ENCODE measurements at places on chromosomes 1 and 21.

- DNase-seq = no peak
Measured at GRCh38 chr1:204989266-204990058, 53.5 kb upstream of the CNTN2 start.

GRCh38 chr1:35807614-35808449 is at the start of gene AGO4:
TSS of gene AGO4 (plus strand) at chr1:35808016. CDS start at chr1:35808417, 401 bp downstream.
- peak; percentile 14 for DNase-seq

DNA sequence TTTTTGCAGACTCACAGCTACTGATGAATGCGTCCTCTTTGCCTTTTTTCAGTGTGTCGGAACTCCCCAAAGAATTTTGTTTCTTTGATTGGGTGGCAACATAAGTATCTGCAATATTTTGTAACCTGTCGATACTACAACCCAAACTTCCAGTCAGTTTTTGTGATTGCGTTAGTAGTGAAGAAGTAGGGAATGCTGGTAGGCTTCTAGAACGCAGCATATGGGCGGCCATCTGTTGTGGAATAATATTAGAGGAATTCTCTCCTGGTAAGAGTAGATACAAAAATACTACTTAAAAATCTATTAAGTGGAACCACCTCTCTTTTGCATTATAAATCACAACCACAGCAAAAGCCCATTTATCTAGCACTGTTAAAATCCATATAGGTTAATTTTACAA is 107.4 kb downstream of the LYST start:
- no peak for DNase-seq

- DNase-seq = no peak
Measured at GRCh38 chr1:88680471-88680870, 3.6 kb upstream of the PKN2 start.

DNA sequence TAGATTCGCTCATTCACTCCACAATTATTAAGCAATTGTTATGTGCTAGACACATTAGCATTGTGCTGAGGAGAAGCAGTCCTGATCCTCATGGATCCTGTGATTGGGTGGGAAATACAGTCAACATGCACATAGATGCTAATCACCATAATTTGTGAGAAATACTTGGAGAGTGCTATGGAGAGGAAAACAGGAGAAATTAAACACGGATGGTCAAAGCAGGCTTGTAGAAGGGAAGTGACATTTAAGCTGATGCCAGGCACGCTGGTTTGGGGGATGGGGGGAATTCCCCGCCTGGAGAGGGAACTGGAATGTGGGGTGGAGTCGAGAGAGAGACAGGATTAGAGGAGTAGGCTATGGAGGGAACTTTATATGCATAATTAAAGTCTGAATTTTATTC is 52.2 kb upstream of the L1TD1 start:
- DNase-seq = no peak

- no peak for DNase-seq
Measured at GRCh38 chr1:116232989-116233514, 121.9 kb downstream of the MAB21L3 start.

- no peak for DNase-seq
Measured at GRCh38 chr21:34693192-34693810, 24.5 kb downstream of the CLIC6 start.

DNA sequence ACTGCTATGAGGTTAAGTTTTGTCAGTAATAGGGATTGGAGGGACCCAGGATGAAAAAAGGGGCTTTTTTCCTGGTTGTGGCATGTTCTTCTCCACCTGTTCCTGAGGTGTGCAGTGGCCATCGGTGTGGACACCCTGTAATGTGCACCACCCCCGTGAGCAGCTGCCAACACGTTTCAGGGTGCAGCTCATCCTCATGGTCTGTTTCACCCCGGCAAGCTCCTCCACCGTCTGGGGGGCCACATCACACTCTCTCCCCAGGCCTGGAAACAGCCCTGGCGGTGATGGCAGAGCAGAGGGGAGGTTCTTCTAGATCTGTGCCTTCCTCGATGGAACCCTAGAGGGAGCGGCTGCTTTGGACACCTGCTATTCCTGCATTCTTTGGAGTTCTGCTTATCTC is 435.4 kb downstream of the MATN1 start:
- no peak for DNase-seq

- DNase-seq = no peak
Measured at GRCh38 chr1:162717548-162718184, 72.8 kb upstream of the HSD17B7 start.

GRCh38 chr1:18110968-18111367 is 3.4 kb downstream of the IGSF21 start:
- no peak for DNase-seq

GRCh38 chr1:115536279-115536816 is 105.4 kb upstream of the VANGL1 start:
- DNase-seq = no peak

GRCh38 chr1:180579961-180580611 is 21.3 kb downstream of the OVAAL start:
- DNase-seq = no peak

GRCh38 chr1:193077991-193078390 is 18.6 kb downstream of the RO60 start:
- no peak for DNase-seq

DNA sequence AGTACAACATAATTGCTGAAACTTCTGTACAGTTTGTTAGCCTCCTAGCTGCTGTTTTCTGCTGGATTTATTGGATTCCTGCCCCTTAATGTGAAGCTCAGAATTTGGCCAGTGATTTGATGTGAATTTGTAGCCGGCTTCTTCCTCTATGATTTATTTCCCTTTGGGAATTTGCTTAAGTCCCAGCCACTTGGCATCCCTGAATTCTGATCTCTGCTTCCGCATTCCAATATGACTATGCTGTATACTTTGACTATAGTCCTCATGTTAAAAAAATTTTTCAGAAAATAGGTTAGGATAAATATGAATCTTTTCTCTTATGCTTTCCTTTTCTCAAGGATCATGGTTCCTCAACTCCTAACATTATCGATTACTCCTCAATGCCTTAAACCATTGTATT is 12.4 kb upstream of the LRIF1 start:
- DNase-seq = no peak

Measured in stimulated activated CD4-positive, alpha-beta T cell treated with anti-CD3 and anti-CD28 coated beads, TNF-alpha, amount 100 ng/mL, for 1 hour (primary cell).